ENCODE measurements at places on chromosomes 12 and 14.

GRCh38 chr14:55754871-55755270 lies 174.9 kb downstream of the KTN1 start:
- no peak for DNase-seq

GRCh38 chr14:35335388-35336092 lies 43.4 kb downstream of the PSMA6 start:
- no peak for DNase-seq

DNA sequence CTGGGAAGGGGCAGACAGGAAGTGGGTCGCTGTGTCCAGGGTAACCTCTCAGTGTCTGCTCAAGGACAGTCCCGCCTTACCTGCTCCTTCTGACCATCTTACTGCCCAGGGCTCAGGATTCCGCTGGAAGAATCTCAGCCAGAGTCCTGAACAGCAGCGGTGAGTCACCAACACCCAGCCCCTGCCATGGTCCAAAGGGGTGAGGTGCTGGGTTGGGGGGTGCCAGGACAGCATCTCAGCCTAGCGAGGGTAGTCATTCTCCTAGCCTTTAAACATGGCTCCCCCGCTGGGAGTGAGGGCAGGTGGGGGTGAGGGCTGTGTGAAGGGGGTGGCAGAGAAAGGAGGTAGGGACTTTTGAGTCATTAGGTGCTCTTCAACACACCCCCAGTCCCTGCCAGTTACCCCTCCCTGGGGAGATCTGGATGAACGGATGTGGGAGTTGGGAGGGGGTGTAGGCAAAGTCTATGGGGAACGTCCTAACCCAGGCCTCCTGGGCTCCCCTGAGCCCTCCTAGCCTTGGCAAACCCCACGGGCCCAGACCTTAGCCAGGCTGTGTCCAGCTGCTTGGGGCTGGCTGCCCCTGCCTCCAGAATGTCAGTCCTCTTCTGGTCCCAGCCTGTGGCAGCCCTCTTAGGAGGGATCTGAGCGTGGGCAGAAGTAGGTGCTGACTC lies 2.5 kb downstream of the TAMALIN start:
- DNase-seq, result no peak

DNA sequence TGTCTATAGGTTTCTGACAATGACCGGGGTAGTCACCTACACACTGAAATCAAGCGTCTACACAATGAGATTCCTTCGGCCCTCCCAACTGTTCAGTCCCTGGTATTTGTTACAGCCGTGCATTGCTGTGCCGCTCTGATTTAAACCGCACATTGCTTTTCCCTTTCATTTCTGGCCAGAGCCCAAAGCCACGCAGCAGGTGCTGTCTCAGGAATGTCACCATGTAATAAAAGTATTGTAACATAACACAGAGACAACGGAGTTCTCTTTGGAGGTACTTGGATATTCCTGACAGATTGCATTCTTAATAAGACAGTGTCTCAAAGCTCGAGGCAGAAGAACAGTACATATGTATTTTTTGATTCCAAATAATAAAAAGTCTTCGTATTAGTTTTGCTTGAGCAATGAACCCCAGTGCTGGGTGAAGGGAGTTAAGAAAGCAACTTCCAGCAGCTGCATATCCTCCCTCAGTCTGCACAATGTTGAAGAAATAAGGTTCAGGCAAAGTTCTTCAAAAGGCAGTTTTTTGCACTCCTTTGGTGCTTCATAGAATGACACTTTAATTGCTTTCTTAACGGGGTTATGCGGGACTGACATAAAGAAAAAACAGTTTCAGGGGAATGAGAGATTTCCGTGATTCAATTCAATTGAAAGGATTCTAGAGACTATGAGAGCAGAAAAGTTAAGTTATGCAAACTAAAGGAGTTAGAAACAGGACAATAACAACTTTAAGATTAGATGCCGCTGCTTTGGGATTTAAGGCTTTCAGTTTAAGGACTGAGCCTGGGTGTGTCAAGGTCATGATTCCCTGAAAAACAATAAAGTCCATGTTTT lies 288.7 kb upstream of the FLRT2 start:
- no peak for DNase-seq

- DNase-seq, result no peak
Observed at GRCh38 chr14:54329082-54329695, 67.6 kb upstream of the CDKN3 start.

DNA sequence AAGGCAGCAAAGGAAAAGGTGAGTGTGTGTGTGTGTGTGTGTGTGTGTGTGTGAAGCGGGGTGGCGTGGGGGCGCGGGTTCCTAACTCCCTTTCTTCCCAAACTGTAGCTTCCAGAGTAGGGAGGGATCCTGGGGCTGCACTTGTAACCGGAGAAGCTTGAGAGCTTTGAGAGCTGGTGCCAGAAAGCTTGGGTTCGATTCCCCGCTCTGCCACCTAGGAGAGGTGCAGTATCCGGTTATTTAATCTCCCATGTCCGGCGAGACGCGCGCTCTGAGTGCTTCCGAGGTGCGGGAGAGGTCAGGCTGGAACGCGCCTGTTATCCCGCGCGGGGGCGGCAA lies 7.2 kb upstream of the RACGAP1 start:
- no peak for DNase-seq

DNA sequence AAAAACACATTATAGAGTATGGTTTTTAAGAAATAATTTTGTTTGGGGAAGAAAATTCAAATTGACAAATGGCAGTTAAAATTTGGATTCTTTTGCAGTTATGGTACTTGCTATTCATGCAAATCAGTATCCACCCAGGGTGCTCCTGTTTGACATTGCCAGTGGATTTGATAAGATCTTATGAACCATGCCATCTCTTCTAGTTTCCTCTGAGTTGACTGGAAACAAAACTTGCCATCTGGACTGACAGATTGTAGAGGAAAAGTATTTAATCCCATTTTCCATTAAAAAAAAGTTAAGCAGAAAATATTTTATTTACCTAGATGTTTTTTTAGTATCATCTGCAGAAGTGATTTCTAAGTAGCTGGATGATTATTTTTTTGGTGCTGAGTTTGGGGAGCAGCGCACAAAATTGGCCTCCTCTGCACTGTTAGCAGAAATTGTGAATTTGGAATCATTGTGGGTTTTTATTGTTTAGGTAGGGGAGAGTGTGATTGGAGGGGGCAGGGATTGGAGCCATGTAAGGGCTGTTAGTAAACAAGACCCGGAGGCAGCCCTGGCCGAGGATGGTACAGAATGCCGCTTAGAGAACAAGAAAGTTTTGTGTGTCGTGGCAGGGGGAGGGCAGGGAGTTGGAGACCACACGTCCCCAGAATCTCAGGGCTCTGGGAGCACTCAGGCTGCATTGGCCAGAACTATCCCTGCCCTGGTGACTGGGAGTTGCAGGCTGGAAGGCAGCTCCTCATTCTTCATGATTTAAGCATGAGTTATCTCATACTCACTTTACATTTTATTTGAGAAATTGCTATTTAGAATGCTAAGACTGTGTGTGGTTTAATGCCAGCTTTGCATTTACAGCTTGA lies 56.6 kb downstream of the WDR20 start:
- no peak for DNase-seq

- DNase-seq, result no peak
Observed at GRCh38 chr12:43291516-43291915, 260.5 kb downstream of the ADAMTS20 start.
